ENCODE measurements at places on chromosomes 2 and 18.

DNA sequence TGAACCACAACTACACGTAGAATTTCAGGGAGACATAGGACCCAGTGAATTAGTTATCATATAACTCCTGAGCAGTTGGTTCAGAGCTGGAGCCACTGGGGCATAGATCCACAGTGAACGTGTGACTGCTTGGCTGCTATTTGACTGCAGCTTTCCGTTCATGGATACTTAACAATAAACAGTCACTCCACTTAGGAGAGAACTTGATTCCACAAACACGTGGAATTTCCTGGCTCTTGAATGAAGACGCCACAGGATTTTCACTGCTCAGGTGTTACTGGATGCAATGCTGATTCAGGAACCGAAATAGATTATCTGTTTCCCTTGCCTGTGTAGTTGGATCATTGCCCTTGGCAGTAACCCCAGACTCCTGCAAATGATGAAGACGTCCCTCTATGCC, 679.1 kb upstream of the ZEB2 start:
- peak; percentile 38 for DNase-seq

DNA sequence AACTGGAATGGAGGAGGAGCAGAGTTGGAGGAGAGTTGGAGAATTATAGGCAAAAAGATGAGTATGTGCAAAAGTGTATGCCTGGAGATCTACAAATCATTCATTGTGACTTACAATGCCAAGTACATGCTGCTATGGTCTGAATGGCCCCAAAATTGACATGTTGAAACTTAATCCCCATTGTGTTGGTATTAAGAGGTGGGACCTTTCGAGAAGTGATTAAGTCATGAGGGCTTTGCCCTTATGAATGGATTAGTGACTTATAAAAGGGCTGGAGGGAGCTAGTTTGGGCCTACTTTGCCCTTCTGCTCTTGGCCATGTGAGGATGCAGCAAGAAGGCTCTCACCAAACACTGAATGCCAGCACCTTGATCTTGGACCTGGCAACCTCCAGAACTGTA, 6.3 kb upstream of the RBMS1 start:
- no peak for DNase-seq

DNA sequence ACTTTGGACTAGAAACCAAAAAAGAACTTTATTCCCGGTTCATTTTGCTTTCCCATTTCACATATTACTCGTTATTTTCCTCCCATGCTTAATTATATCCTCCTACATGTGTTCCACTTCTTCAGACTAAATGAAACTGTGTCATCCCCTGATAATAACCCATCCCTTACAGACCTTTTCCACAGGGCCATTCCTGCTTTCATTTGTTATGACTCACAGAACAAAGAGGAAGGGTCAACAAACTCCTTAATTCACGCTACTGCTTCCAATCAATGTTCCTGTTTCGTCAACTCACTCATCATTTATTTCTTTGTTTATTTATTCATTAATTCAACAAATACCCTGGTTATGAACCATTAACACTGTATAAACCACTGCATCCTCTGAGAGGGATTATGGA, 104.5 kb downstream of the ZEB2 start:
- DNase-seq, result no peak

DNA sequence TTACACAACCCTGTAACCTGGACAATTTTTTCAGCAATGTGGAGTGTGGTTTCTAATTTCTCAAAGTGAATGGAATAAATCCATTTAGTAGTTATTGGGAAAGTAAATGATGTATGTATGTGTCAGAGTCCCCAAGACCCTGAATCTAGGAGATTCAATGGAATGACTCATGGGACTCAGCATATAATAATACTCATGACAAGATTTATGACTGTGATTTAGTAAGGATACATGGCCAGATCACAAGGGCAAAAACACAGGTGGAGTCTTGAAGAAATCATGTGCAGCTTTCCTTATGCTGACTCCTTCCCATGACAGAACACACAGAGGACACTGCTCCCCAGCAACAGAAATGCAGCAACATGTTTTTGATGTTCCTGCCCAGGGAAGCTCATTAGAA, 1877.7 kb upstream of the LRRTM1 start:
- DNase-seq, result no peak

GRCh38 chr2:191228861-191229260, 16.3 kb upstream of the MYO1B start:
- DNase-seq, result peak; percentile 79

- DNase-seq, result peak; percentile 89
Measured at GRCh38 chr2:69724540-69725159, 17.3 kb upstream of the ANXA4 start.

GRCh38 chr2:85089585-85089984, 43.6 kb upstream of the TCF7L1 start:
- peak; percentile 89 for DNase-seq

GRCh38 chr2:104786821-104787220, 67.1 kb upstream of the POU3F3 start:
- no peak for DNase-seq
